ENCODE measurements at places on chromosomes 16 and 17.

DNA sequence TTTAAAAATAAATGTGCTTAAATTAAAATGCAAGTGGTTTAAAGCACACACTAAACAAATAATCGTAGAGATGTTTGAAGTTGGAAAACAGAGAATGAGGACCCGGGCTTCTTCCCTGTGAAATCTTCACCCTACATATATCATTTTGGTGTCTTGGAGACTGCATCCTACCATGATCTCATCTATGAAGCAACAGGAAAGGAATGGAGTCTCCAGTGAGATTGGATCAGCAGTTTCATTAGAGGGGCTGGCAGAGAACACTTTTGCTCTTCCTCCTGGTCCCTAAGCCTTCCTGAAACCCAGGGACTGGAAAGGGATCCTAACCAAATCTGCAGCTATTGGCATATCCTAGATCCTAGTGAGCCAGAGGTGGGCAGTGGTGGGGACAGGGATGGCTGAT is 85.0 kb downstream of the GRIN2A start:
- DNase-seq, result no peak

- no peak for DNase-seq
Observed at GRCh38 chr16:68987734-68988457, 117.6 kb upstream of the HAS3 start.

GRCh38 chr17:28484296-28484695 is 10.9 kb downstream of the SLC13A2 start:
- DNase-seq, result no peak

DNA sequence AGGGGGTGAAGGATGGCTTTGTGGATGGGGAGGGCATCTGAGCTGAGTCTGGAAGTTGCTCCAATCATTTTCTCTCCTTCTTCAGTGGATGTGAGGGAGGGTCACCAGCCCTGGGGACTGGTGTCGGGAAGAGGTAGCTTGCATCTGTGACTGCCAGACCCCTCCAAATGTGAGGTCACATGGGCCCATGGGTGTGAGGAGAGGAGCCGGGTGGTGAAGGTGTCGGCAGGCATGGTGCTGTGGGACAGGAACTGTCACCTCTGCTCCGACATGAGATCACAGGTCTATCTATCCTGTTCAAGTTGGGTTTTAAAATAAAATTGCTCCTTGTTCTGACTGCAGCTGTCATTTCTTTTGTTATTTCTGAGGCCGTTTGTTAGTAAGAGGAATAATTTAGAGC is 351.1 kb downstream of the CPPED1 start:
- no peak for DNase-seq

DNA sequence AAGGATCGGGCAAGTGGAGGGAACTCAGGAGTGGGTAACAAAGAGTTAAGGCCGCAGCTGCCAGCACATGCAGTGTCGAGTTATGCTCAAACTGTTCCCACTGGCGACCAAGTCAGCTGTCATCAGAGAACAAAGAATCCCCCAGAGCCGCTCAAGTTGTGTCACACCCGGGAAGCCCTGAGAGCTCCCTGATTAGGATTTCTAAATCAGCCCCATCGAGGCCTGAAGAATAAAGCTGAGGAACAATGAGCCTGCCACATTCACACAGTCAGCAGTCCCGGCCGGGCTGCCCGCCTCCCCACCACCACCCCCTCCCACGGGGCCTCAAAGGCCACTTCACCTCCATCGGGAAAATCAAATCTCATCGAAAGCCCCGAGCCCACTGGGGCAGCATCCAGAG is 84.5 kb downstream of the SOX9 start:
- no peak for DNase-seq

- no peak for DNase-seq
Observed at GRCh38 chr17:81909966-81910839, 996 bp downstream of the PCYT2 start.

- no peak for DNase-seq
Observed at GRCh38 chr16:3101018-3101840, 2.1 kb upstream of the ZSCAN10 start.

- DNase-seq, result no peak
Observed at GRCh38 chr17:3796110-3796821, 4.7 kb downstream of the ITGAE start.

DNA sequence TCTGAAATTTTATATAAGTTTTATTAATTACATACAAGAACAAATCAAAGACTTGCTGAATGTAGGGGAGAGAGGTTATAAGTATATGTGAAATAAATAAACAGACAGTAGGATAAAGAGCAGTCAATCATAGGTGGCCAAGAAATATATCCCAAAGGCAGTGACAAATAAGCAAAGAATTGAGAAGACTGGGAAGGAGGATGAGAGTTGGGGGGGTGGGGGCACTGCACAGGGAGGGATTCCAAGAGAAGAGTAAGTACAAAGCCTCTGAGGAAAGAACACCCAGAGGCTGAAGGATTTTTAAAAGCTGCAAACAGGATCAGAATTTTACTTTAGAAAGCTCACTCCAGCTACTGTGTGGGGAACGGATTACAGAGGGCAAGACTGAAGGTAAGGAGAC is 2.8 kb downstream of the PELP1 start:
- DNase-seq, result no peak

DNA sequence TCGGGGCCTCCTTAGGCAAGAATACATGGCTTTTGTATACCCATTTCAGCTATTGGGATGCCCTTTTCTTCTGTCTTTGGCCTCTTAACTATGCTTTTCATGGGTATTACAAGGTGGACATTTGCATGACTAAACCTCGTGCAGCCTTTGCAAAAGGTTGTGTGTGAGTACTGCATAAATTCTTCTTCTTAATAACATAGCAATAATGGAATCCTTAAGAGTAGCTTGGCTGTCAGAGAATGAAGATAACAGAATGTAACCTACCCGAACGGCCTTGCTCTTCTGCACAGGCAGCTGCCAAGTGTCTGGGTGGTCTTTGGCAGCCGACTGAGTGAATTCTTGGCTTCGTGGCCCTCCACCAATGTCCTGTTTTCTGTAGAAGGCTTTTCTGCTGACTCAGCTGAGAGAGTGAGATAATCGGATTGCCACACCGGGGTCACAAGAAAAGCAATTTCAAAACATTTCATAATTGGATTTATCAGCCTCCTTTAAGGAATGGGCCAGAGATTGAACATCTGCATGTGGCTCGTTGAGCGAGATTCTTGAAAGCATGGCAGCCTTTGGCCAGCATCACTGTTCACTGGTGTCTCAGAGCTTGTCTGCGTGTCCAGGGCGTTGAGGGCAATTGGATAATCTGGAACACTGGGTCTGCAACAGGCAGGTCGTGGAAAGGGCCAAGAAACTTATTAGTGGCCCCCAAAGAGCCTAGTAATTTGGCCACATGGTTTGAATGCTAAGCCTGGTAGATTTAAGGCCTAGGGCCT is 13.4 kb downstream of the IRF8 start:
- DNase-seq, result no peak

GRCh38 chr17:38654411-38655398 is 20.1 kb downstream of the EPOP start:
- no peak for DNase-seq

GRCh38 chr17:33927732-33928133 is 327.4 kb upstream of the CCL2 start:
- peak; percentile 6 for DNase-seq

DNA sequence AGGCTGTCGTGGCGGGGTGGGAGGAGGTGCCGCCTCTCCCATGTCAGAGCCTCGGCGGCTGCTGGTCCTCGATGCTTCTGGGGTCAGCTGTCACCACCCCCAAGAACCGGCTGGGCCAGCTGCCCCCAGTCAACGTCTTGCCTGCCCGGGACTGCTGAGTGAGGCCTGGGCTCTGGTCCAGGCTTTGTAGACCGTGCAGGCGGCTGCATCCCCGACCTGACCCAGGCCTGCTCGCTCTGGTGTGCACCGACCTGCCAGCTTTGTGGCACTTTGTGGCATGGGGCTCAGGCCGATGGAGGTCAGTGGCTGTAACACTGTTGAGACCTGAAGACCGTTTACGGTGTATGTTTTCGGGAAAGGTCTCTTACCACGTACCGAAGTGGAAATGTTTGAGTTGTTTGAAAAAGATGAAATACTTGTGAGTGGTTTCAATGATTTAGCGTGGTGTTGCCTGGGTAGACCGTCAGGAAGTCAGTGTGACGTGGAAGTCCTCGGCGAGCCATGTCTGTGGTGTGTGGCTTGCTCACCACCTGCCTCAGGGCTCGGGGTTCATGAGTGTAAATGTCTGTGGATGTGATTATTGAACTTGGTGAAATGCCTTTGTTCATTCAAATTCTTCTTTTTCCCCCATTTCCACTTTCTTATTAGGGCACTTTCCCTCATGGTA is 53.2 kb upstream of the ZNF750 start:
- no peak for DNase-seq

GRCh38 chr17:17725752-17726457 is 44.6 kb downstream of the RAI1 start:
- no peak for DNase-seq

- no peak for DNase-seq
Observed at GRCh38 chr16:68009157-68009735, 6.5 kb downstream of the DPEP2NB start.

GRCh38 chr17:48335146-48335784 is 94.7 kb downstream of the SKAP1 start:
- no peak for DNase-seq

DNA sequence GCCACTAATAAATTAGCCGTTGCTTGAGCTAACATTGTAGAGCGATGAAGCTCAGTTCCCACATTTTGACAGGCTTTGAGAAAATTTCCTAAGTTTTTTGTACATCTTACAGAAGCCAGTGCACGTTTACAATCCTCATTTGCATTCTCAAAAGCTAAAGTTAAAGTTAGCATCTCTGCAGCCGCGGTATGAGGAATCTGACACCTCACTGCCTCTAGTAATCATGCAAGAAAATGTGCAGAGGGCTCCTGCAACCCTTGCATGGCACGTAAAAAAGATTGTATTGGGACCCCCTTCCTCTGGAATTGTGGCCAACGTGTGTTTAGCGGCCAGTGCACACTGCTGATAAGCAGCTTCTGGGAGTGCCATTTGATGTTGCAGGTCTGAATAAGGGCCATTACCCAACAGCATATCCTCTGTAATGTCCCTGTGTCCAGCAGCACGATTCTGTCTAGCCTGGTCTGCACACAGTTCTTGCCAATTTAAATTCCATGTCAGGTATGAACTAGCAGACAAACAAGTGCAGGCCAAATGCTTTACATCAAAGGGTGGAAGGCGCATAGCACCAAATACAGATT is 12.4 kb upstream of the ZNF689 start:
- no peak for DNase-seq

- no peak for DNase-seq
Observed at GRCh38 chr17:45004388-45004787, 36.3 kb upstream of the C1QL1 start.

DNA sequence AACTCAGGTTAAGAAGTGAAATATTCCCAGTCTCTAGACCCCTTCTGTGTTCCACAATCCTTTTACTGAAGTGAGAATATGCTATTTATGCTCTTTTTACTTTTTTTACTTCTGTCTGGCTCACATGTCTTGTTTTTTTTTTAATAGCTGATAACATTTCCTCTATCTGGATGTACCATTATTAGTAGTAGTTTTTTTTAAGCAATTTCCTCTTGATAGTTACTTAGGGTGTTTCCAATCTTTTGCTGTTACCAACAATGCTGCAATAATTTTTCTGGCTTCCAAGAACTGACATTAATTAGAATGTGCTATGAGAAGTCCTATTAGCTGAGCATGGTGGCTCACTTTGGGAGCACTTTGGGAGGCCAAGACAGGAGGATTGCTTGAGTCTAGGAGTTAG is 32.0 kb downstream of the KSR1 start:
- DNase-seq, result no peak

All from HS-5 (cell line).